CD4-positive, alpha-beta T cell (primary cell): ENCODE measurements at places on chromosomes 1 and 21. TPM values are rescaled to one million over a fixed set of nuclear protein-coding genes. Genes with fewer than 3 reads are reported as not detected.

LCE3E gene
- not detected for total RNA-seq

SH3BGR gene
- total RNA-seq = 0.63 TPM

S100B gene
- total RNA-seq = 0.47 TPM

CHIA gene
- not detected for total RNA-seq

PADI2 gene
- total RNA-seq = 0.25 TPM

ALX3 gene
- not detected for total RNA-seq
